ENCODE measurements at places on chromosomes 5 and 9.
A peak's percentile ranks its signal among the peaks of the same experiment; 100 is the strongest.

GRCh38 chr5:149264439-149265067 is 7.1 kb upstream of the AFAP1L1 start:
- DNase-seq: peak; percentile 97

- no peak for DNase-seq
Measured at GRCh38 chr5:52909192-52909591, 80.0 kb upstream of the ITGA2 start.

GRCh38 chr9:88998503-88998902 is 7.2 kb downstream of the S1PR3 start:
- DNase-seq: no peak

DNA sequence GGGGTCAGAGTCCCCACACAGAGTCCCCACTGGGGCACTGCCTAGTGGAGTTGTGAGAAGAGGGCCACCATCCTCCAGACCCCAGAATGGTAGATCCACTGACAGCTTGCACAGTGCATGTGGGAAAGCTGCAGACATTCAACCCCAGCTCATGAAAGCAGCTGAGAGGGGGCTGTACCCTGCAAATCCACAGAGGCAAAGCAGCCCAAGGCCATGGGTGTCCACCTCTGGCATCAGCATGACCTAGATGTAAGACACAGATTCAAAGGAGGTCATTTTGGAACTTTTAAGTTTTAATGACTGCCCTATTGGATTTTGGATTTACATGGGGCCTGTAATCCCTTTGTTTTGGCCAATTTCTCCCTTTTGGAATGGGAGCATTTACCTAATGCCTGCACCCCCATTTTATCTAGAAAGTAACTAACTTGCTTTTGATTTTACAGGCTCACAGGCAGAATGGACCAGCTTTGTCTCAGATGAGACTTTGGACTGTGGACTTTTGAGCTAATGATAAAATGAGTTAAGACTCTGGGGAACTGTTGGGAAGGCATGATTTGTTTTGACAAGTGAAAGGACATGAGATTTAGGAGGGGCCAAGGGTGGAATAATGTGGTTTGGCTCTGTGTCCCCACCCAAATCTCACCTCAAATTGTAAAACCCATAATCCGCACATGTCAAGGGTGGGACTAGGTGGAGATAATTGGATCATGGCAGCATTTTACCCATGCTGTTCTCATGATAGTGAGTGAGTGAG is 56.3 kb upstream of the ITGA1 start:
- DNase-seq: no peak

DNA sequence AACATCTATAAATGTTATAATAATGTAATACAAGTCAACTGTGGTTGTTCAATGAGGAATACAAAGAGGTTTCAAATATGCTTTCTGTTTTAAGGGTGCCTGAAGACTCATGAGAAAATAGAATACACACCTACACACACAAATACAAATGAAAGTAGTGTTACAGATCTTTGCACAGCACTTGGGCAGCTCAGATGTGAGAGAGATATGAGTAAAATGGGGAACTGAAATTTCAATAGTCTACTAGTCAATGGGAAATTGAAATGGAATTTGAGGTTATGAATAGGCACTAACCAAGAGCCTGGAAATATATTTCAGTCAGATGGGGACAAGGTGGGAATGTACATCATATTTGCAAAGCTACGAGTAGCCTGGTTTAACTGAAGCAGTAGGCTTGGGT is 96.6 kb downstream of the ISL1 start:
- DNase-seq: no peak
